GM23248 (cell line): ENCODE measurements at places on chromosomes 2 and 18.

DNA sequence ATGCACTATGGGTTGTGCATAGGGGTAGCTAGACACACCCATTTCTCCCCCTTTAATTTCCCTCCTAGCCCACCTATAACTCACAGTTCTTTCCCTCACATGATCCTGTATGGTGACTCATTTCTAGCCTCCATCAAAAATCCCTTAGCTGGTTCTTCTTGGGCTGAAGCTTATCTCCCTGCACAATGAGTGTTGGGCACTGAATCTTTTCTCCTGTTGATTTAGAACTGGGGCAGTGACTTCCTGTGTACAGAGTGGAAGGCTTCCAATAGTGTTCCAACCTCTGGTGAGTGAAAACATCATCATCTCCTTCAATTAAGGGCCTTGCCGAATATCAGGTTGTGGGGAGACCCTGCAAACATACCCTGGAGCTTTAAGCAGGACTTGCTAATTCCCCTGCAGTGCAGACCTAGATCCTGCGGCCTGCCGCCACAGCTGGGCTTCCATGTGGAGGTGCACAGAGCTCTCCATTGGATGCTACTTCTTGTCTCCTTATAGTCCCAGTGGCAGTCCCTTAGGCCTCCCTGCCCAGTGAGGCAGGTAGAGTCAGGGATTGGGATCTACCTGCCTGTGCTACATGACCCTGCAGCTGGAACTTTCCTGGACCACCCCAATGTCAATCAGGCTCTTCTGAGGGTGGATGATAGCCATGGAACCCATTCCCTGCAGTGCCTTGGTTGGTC lies 121.8 kb downstream of the PLB1 start:
- no peak for DNase-seq

DNA sequence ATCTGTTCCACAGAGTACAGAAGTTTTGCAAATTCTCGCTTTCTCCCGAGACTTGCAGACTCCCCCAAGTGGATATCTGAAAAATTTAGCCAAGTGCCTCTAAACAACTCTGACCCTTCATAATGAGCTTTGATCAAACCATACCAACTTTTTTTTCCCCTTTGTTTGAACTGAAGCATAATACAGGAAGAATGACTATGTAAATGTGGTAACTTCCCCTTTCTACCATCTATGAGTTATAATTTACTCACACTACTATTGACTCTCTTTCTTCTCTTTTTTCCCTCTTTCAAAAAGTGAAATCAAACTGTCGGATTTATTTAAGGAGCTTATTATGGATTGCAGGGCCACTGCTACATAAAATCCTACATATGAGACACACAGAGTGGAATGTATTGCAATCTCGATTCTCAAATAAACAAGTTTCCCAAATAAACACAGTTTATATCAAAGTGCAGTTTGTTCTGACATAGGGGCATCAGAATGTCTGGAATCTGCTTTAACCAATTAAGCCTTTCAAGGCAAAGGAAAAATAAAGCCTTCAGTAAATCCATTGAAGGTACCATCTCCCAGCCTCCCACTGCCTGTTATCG lies 1.4 kb upstream of the ZNF804A start:
- DNase-seq = peak; percentile 69

DNA sequence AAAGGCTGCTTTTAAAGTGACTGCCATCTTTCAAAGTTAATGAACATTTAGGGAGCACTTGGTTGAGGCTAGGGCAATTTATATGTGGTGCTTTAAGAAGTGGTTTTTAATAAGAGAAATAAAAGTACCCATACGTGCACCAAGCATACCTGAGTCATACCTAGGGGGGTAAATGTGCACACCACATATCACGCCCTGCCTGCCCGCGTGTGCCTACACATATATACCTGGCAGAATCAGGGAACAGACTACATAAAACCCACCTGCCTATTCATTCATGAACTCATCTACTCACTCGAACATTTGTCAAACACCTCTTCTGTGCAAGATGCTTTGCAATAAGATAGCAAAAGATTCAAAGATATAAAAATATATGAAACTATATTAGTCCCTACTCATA lies 69.3 kb upstream of the TMEM200C start:
- DNase-seq = no peak

- no peak for DNase-seq
These were observed 206.9 kb downstream of the BCL2 start for GRCh38 chr18:63112706-63113105.

DNA sequence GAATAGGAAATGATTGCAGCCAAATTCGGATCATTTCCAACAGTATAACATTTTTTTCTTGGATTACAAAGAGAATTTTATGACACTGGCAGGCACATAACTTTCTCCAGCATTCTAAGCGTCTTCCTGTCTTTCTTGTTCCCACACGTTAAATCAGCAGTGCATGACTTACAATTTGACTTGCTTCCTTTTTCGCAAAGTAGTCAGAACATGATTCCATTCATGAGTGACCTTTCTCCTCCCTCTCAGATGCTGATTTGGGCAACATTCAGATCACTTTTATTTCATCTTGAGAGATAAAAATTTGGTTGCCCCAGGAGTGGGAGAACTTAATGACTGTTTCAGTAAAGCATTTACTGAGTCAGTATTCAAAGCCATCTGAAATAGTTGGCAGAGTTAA lies 858.7 kb upstream of the ACVR2A start:
- DNase-seq = peak; percentile 68

- no peak for DNase-seq
These were observed 288.6 kb downstream of the PTPRM start for GRCh38 chr18:7855671-7856070.

- peak; percentile 60 for DNase-seq
These were observed 30.6 kb downstream of the SOWAHC start for GRCh38 chr2:109644571-109645275.
